ENCODE measurements at places on chromosomes 7 and 10. TPM values are rescaled to one million over a fixed set of nuclear protein-coding genes. Genes with fewer than 3 reads are reported as not detected.

The HECW1 gene
- polyA plus RNA-seq, result 1.9 TPM

The HYAL4 gene
- not detected for polyA plus RNA-seq

GRCh38 chr7:139681463-139681755 is 96.4 kb downstream of the HIPK2 start:
- peak overlapping the region; percentile 80 for H3K27ac ChIP-seq
- H3K4me1 ChIP-seq, result peaks cover 16% of the 10 kb centered on the region
- H3K27me3 ChIP-seq, result no peaks in the 10 kb centered on the region
- DNase-seq, result no peak
- no peaks in the 10 kb centered on the region for H3K36me3 ChIP-seq
- H3K4me3 ChIP-seq, result no peak overlapping the region

GRCh38 chr7:1144269-1144771 is 15.7 kb downstream of the ZFAND2A start:
- DNase-seq, result peak; percentile 72
- no peaks in the 10 kb centered on the region for H3K4me1 ChIP-seq
- no peak overlapping the region for H3K27ac ChIP-seq
- no peaks in the 10 kb centered on the region for H3K27me3 ChIP-seq
- no peaks in the 10 kb centered on the region for H3K36me3 ChIP-seq

GRCh38 chr7:149285603-149286002 is 23.6 kb downstream of the ZNF783 start:
- peaks cover 3% of the 10 kb centered on the region for H3K36me3 ChIP-seq
- no peaks in the 10 kb centered on the region for H3K27me3 ChIP-seq
- H3K4me1 ChIP-seq, result no peaks in the 10 kb centered on the region
- no peak for DNase-seq
- H3K27ac ChIP-seq, result no peak overlapping the region
- H3K4me3 ChIP-seq, result peak overlapping the region; percentile 53

DNA sequence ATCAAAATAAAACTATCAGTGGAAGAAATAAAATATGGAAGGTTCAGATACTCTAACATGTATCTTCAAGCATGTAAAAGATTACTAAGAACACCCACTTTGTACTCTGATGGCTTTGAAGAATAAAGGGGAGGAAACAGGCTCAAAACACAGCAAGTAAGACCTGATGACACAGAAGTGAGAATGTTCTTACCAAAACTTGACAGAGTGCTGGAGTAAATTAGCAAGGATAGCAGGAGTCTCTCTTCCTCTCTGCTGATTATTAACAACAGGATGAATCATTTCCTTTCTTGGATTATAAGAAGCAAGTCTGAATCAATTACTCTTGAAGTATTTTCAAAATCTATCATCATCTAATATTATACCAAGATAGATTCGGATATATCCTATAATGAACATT is 47.5 kb downstream of the GLI3 start:
- no peak for DNase-seq
- no peak overlapping the region for H3K4me3 ChIP-seq
- no peak overlapping the region for H3K27ac ChIP-seq
- H3K36me3 ChIP-seq, result no peaks in the 10 kb centered on the region

Measured in aorta (tissue), 5 donors.